Right lung (tissue), 10 donors: ENCODE measurements at places on chromosomes 6 and 20.

DNA sequence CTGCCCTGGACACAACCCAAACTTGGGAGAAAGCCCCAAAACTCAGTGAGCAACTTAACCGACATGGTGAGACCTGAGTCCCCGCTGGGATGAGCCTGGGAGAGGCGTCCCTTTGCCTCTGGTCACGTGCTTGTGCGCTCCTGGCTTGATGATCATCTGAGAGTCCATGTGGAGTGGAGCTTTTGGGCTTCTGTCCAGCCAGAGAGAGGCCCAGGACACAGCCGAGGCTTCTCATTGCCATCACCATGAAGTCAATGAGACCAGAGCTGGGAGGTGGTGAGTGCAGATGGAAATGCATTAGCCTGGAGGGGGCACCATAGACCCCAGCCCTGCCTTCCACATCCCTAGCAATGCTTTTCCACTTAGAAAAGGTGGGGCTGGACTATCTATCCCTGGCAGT is 250.0 kb downstream of the SLC24A3 start:
- no peak for DNase-seq

- no peak for DNase-seq
Observed at GRCh38 chr20:37789408-37789807, 95.6 kb downstream of the CTNNBL1 start.

DNA sequence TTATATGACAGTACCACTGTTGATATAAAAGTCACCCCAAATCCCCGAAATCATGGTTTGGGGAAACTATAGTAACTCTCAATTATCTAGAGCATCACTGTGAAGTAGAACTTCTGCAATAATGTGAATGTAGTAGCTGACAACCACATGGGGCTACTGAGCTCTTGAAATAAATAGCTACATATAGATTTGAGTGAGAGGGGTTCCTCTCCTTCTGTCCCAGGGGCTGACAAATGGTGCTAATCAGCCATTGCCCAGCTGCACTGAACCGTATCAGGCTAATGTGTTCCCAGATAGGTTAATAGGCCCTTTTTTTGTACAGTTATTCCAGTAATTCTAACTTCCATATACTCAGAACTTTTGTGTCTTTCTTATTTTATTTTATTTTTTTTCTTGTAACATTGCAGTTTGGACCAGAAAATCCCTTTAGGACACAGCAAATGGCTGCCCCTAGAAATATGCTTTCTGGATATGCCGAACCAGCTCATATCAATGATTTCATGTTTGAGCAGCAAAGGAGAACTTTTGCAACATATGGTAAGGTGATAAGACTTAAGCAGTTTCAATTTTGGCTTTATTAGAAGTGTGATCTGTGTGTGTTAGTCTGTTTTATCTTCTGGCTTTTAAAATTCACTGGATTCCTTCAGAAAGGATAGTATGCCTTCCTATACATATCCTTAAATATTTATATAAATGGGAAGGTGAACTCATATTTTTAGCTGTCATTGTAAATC is 21.1 kb downstream of the CDC40 start:
- no peak for DNase-seq

DNA sequence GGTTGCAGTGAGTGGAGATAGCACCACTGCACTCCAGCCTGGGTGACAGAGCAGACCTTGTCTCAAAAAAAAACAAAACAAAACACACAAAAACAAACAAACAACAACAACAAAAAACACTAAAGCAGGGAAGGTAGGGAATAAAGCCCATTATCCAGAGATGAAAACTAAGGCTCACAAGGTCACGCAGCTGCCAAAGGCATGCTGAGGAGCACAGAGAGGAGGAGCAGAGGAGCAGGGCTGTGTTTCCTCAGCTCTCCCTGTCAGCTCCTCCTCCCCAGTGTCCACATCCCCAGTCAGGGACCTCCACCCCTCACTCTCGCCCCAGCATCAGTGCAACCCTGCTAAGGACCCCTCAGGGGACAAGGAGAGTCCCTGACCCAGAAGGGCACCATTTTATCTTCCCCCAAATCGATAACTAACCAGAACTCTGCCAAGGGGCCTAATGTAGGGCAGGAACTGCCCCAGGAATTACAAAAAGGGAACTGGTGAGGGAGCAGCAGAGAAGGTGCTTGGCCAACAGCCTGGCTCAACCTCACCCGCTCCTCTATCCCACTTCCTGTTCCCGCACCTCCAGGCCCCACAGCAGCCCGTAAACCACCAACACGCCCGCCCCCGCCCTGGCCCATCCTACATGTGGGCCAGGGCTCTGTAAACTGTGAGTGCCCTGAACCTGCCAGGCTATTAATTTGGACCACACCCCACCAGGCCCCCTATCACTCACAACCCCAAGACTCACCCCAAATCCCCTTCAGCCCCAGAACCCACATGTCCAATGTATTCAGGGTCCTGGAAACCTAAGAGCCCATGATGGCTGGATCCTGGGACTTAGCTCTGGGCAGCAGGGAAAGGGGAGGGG is 9.0 kb downstream of the TEAD3 start:
- no peak for DNase-seq

DNA sequence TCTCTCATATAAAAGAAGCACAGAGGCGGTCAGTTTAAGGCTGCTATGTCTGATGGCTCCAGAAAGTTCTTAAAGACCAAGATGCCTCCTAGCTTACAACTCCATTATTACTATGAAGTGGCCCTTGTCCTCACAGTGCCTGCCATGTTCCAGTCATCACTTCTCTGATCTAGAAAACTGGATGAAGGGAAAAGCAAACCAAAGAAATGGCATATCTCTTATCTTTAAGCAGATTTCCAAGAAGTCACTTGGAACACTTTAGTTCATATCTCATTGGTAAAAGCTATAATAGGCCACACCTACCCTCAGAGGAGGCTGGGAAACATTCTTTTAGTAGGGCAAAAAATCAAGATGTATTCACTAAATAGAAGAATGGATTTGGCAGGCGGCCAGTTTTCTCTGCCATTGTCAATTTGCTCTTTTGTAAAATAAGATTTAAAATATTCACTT is 289.6 kb downstream of the TBC1D7 start:
- DNase-seq: no peak

DNA sequence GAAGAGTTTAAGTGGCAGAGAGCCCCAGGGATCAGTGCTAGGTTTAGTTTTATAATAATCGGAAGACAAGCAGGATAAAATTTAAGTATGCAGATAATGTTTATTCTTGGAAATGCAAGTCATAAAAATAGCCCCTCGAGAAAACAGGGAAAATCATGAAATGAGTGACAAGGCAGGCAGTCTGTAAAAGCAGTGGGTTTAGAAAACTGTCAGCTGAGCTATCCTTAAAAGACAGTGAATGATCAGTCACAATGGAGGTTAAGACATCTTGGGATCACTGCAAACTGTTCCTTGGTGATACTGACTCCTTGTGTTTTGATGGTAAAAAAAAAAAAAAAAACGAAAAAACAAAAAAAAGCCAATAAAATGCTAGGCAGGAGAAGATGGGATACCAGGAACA is 61.3 kb upstream of the BCLAF1 start:
- no peak for DNase-seq

DNA sequence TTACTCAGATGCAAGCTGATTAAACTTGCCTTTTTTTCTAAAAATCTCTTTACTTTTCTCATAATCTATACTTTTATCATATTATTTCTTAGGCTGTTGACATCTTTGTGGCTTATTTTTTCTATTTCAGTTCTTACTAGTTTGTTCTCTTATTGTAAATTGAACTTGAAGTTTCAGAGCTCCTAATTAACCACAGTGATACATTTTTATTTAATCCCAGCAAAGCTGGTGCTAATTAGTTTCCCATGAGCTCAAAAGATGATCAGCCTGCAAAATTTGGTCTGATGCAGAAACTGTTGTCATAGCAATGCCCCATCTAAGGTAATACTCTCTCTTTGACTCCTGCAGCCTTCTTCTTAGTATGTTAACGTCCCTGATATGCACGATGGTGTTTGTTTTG is 170.3 kb downstream of the FUT9 start:
- DNase-seq: no peak

DNA sequence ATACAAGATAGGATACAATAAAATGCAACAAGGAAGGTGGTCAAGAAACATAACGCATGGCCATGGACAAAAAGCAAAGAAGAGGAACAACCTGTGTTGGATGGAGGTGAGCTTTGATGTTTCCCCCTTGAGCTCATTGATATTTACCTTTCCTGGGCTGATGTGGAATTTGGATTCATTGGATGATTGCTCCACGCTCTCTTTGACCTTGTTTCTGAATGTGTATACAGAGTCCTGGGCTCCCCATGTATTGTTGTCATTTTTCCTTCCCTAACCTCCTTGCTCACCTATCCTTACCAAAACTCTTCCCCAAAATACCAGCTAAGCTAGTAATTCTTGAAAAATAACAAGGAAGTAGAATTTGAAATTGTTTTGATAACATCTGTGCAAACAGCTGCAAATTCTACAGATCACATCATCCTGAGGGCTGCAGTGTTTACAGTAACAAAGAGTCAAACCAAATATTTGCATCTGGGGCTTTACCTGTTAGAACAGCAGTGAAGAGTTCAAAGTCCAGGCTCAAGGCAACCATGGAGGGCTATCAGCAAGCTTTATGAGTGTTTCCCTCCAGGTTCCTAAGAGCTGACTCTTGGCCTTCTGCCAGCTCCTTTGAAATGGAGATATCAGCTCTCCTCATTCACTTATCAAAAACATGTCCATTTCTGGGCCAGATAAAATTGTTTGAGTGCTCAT is 214.3 kb upstream of the MARCKS start:
- peak; percentile 69 for DNase-seq

DNA sequence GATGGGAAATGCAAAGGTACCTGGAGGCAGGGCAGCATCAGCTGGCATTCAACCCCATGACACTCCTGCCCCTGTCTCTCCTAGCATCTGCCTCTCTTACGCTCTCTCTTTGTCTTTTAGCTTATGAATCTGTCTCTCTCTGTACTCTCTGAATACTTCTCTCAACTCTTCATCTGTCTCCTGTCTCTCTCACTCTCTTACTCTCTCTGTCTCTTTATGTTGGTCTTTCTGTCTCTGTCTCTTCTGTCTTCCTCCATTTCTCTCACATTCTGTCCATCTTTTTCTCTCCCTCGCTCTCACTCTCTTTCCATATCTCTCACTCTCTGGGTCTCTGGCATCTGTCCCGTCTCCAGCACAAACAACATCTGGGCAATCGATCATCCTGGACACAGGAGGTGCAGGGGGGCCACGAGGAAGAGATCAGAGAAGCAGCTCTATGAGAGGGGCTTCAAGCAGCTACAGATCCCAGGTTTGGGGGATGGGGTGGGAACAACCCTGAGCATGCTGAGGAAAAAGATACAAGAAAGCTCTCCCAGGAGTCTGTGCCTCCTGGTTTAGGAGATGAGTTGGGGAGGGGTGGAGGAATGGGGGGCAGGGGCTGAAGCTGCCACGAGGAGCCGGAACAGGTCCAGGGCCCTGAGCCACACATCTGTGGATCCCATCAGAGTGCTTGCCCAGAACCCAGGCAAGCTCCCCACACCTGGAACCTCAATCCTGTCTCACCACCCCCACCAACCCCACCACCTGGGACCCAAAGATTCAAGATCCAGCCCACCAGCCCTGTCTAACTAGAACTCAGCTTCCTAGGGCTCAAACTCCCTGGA is 2.4 kb downstream of the COL11A2 start:
- DNase-seq: no peak

DNA sequence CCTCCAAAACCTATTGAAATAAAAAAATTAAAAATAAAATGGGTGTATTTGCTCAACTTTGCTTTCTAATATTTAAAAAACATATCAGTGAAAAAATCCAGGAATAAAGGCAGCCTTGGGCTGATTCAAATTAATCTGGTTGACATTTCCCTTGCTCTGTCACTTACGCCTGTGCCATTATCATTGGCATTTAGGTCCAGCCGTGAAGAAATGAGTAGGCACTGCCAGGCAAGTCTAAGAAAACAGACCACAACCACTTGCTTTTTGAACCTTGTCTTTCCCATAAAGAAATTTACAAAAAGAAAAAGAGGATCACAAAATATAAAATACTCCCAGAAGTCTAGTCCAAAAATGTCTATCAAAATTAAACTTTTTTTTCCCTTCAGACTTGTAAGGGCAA is 59.2 kb upstream of the HBS1L start:
- DNase-seq: no peak

- no peak for DNase-seq
Observed at GRCh38 chr20:44398335-44398734, 42.8 kb downstream of the HNF4A start.

DNA sequence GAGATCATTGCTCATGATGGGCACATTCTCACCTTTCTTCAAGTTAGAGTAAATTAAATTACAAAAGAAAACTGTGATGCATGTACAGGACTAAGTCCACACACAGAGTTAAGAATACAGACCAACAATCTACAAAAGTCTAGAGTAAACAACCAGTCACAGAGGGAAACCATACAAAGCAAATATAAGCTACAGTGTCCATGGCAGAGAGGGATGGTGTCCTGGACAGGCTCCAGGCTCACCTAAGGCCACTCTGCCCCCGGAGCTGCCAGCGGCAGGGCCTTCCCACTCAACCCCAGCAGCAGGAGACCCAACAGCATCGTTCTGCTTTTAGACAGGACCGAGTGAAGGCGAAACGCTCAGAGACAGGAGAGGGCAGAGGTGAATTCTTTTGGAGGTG is 16.0 kb downstream of the PDE10A start:
- DNase-seq: no peak

GRCh38 chr6:96743496-96743895 is 93.8 kb downstream of the GPR63 start:
- no peak for DNase-seq
